NCI-H2081 (cell line): ENCODE measurements at places on chromosomes 3 and 15.
A peak's percentile ranks its signal among the peaks of the same experiment; 100 is the strongest.

DNA sequence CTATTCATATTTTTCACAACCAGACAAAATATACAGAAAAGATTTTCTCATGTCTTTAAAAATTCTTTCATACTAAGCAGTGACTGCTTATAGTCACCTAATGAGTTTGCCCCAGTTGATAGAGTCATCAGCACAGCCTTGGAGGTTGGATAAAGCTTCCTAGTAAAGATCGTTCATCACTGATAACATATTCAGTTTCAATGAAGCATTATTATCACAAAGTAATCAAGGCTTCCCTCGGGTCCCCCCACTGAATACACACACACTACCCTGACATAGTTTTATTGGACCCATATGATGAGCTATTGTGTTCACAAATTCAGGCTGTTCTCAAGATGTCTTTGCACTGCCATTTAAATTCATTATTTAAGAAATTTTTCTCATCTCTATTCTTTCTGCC, 297.8 kb downstream of the KCNH8 start:
- no peak for DNase-seq

DNA sequence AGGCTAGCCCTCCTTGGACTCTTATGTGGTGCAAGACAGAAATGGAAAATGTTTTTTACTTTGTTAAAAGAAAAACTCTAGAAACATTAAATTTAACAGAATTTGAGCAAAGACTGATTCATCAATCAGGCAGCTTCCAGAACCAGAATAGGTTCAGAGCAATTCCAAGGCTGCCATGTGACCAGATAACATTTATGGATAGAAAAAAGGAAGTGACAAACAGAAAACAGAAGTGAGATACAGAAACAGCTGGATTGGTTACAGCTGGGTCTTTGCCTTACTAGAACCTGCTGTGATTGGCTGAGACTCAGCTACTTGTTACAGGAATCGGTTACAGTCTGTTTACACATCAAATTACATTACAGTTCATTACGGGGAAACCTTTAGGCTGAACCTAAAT, 22.5 kb upstream of the OTOL1 start:
- DNase-seq, result no peak

GRCh38 chr3:117955196-117955595, 1079.5 kb downstream of the IGSF11 start:
- peak; percentile 53 for DNase-seq

DNA sequence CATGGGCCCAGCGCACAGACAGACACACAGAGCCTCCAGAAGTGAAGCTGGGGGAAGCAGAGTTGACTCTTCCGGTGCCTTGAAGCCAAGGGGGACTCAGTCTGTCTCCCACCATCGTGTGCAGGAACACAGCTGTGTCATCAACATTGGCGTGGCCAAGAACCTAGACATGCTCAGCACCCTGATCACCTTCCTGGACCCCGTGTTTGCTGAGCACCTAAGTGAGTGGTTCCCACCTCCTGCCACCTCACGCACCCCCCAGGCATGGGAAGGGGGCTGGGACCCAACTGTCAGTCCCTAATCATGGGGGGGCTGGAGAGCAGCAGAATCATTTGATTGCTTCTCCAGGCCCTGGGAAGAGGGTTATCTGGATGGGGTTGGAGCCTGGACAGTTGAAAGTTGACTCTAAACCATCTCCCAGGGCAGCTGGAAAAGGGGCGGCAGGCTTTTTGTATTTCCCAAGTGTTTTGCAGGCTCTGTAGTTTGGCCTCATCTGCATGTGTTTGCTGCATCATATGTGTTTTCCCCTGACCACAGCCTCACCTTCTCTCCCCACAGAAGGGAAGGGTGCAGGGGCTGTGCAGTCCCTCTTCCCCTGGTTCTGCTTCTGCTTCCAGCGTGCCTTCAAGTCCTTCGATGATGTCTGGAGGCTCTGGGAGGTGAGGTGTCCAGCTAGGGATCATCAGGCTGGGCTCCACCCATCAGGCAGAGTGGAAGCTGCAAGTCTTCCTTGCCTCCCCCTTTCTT, 12.8 kb downstream of the TBC1D21 start:
- no peak for DNase-seq

GRCh38 chr3:27360113-27361078, 8.8 kb downstream of the NEK10 start:
- DNase-seq, result peak; percentile 85

- no peak for DNase-seq
These were observed 8.0 kb upstream of the RPS27L start for GRCh38 chr15:63165166-63165859.

DNA sequence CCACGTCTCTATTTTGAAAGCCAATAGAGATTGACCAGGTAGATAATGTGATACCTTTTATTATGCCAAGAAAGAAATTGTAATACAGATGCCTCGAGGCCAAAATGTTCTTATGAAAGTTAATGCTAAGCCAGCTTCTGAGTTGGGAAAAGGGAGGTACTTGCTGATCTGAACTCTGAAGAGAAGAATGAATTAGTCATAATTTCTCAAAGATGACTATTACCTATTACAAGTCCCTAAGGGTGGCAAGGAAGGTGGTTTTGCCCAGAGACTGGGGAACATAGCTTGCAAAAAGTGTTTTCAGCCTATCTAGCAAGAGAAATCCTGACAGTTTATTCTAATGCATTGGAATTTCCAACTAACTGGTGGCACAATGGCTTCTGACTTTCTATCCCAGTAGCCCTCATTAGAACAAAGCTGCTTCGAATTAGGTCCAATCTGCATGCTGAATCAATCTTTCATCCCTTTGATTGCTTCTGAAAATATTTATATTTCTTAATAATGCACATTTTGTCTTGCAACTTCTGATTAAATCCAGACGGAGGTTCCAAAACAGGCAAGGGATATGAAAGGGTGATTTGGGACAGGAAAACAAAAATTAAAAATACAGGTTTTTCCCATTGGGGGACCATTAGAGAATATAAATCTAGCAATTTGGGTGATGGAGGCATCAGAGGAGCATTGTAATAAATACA, 17.7 kb upstream of the NR2F2 start:
- DNase-seq, result no peak

DNA sequence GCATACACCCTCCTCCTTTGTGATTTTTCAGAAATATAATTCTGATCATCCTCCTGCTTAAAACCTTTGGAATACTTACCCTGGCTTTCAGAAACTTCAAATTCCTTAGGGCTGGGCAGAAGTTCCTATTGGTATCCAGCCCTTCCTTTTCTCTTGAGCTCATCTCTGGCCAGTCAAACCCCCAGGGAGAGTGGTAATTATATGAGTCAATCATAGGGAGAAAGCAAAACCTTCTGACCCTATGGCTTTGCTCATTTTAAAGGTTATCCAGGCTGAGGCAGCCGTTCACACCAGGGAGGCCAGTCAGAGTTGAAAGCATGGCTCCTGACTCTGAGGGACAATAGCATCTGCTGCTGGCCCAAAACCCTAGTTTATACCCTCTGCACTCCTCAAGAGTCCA, 23.9 kb upstream of the CTNNB1 start:
- DNase-seq, result no peak

GRCh38 chr3:71226565-71227269, 356.8 kb downstream of the FOXP1 start:
- no peak for DNase-seq

GRCh38 chr3:15936312-15936711, 138.5 kb upstream of the ANKRD28 start:
- no peak for DNase-seq

DNA sequence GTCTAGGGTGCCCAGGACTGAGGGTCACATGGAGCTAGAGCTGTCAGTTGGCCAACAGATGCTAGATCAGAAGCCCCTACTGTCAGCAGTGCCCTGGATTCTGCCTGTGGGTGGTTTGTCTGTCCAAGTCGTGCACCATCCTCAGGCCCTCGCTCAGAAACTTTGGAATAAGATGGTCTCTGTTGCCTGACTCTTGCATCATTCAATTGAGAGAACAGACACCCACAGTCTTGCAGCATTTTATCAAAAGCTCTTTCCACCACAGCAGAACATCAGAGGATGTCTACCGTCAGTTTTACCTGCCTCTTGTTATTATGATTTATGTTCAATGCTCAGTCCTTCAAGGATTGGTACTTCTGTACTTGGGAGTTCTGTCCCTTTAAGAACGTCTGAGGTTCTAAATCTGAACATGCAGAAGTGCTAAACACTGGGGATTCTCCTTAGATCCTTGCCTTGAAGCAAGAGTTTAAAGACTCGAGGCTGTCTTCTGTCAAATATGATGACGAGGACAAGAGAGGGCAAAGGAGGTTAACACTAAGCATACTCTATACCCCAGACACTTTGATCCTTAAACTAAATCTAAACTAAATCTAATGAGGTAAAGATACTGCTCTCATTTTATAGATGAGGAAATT, 4.8 kb downstream of the AQP9 start:
- DNase-seq, result no peak

- no peak for DNase-seq
These were observed 35.7 kb downstream of the SRP14 start for GRCh38 chr15:40003116-40003916.

DNA sequence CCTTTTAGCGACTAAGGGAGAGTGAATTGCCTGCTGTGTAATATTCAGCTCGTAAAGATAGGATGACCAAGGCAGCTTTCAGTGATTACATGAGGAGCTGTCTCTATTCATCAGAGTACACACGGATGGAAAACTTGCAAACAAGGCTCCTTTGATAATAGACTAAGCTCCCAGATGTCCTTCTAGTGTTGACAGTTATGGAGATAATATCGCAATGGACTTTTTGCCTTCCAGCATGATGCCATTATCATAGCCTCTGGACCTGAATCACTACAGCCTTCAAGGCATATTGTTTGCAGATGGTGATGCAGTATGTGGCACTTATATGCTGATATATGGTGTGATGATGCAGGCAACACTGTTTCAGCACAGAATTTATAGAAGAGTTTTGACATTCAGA, 93.9 kb downstream of the ECT2 start:
- no peak for DNase-seq

GRCh38 chr3:120039642-120040610, 54.3 kb downstream of the GSK3B start:
- DNase-seq, result no peak

GRCh38 chr15:51497806-51498205, 124.8 kb downstream of the DMXL2 start:
- no peak for DNase-seq

DNA sequence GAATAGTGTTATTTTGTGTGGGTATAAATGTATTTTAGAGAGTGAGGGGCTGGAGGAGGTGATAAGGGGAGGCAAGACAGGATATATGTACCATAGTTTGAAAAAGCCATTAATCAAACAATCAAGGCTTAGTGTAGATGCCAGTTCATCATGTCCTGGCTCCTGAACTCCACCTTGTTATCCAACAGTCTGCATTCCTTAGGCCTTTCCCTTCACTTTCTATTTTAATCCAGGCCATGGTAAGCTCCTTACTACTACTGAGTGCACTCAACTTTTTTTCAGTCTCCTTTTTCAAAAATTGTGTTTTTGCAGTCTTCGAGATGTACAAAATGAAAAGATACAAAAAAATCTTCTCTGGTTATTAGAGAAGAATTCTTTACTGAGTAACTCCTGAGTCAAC, 700.5 kb upstream of the NAALADL2 start:
- DNase-seq, result no peak

- DNase-seq, result no peak
These were observed 23.9 kb upstream of the XIRP1 start for GRCh38 chr3:39216176-39216790.

DNA sequence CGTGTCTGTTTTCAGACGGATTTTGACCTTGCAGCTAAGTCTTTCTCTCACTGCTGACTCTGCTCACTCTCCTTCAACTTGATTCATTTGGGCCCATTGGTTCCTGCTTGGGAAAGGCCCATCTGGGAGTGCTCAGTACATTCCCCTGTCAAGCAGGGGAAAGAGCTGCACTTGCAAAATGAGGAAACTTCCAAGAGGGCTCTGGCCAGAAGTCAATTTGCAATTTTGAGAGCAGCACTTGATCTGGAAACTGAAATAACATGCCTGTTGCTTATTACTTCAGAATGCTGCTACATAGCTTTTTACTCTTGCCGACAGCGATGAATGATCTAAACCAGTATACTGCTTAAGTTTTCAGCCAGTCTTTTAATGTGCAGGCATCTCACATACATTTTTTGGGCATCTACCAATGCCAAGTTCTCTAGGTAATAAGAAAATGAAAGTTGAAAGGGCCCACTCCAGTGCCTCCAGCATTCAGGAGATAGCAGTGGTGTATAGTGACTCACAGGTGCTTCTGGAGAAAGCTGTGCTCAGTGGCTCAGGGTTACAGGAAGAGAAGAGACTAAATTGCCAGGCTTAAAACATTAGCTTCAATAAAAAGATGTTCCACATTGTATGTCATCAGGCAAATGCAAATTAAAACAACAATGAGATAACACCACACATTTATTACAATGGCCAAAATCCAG, 70.1 kb upstream of the RORA start:
- DNase-seq, result no peak

DNA sequence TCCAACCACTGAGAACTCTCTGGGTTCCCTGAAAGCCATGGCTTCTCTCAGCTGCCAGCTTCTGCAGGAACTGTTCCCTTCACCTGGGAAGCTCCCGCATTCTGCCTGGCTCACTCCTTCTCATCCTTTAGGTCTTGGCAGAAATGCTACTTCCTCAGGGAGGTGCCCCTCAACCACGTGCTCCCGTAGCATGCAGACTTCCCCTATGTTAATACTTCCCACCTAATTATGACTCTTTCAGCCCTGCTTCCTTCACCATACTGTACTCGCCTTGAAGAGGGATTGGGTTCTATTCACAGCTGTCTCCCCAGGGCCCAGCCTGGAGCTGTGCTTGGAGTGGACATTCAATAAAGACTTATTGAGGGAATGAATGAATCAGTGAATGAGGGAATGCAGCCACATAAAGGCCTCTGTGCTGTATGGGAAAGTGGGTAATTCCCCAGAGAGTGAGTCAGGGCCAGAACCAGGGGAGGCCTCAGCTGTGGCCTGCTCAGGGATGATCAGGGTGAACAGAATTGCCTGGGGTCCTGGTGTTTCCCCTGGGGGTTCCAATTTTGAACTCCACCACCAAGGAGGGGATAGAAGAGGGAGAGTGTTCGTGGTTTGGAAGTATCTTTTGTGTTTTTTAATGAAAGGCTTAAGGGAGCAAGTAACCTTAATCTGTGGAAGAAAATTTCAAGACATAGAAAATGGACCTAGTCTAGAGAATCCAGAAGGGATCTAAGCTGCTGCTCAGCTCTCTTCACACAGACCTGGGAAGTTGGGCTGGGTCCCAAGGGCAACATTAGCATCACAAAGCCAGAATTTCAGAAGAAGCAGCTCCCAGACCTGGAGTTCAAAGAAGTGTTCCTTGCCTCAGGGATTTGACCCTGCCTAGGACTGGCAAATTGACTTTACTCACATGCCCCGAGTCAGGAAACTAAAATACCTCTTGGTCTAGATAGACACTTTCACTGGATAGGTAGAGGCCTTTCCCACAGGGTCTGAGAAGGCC, 14.6 kb upstream of the FAM107A start:
- DNase-seq, result no peak

GRCh38 chr3:15557511-15557946, 36.0 kb upstream of the COLQ start:
- DNase-seq, result peak; percentile 74

- DNase-seq, result no peak
These were observed 295.5 kb downstream of the LPP start for GRCh38 chr3:188449421-188449820.

DNA sequence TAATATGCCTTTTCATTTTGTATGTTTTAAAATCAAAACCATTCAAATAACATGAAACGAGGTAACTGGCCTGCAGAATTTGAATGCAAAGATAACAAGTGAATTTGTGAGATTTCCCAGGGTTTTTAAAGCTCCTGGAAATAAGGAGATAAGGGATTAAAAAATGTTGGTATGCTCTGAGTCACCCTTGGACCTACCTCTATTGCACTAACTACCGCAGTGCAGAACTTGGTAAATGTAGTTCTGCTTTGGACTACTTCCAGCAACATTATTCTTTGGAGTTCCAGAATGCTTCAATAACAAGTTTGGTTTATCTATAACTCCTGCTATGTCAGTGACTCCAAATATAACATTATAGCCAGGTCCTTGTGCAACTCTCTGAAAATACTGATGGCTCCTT, 201.7 kb downstream of the GAP43 start:
- no peak for DNase-seq
